Left ventricle myocardium inferior (tissue), 1 donor: ENCODE measurements at places on chromosomes 1 and 21.

DNA sequence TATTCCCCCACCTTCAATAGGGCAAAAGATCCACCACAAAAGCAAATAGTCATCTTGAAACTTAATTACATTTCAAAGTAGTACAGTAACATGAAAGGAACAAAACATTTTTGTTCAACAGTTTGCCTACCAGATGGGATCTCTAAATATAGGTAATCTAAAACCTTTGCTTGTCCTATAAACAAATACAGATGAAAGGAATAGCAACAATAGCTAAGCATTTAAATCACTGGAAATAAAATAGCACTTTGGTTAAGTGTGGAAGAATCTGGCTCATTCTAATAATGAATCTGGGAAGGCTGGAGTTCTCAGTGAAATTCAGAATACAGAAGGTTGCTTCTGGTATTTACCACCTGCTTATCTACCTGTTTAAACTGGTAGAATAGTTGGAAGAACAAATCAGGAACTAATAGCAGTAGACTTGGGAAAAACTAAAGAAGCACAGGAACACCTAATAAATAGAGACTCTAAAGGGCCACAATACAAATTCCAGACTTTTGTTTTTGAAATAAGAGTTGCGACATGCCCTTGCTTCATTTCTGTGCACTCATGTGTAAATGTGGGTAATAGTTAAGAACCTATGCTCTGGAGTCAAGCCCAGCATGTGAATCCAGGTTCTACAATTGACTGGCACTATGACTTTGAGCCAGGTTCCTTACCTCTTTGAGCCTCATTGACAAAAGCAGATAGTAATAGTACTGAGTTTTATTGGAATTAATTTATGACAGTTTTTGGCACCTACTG lies 2.3 kb upstream of the LYPLAL1 start:
- DNase-seq = no peak

GRCh38 chr1:42748461-42749410 lies 8.7 kb upstream of the CLDN19 start:
- no peak for DNase-seq

- no peak for DNase-seq
Observed at GRCh38 chr1:14826731-14827326, 228.3 kb downstream of the KAZN start.

DNA sequence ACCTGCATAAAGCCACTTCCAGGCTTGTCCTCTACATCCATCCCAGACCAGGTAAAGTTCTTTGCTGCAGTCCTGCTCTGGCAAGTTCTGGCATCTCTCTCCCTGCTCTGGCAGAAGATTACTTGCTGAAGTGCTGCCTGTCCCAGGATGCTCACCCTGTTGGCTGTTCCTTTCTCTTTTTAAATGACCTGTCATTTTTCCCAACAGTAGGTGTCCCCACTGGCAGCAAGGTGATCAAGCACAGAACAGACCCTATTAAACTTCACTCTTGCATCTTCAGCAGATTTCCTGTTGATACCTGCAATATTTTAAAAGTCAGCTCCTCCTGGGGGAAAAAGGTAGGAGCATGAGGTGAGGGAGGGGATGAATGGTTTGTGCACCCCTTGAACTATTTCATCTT lies 332.6 kb downstream of the PBX1 start:
- no peak for DNase-seq
